Skeletal muscle tissue (tissue), 5 donors: ENCODE measurements at places on chromosomes 12 and 14. TPM values are rescaled to one million over a fixed set of nuclear protein-coding genes. Genes with fewer than 3 reads are reported as not detected.

Gene GPR68
- total RNA-seq = 0.52 TPM

Gene REP15
- 1.0 TPM for total RNA-seq

Gene SLC25A47
- 0.52 TPM for total RNA-seq

Gene SERPINA10
- total RNA-seq = not detected

Gene PLEK2
- total RNA-seq = 3.7 TPM

Gene ATG2B
- total RNA-seq = 21.4 TPM

Gene PTPRO
- 2.1 TPM for total RNA-seq

Gene TAS2R7
- not detected for total RNA-seq

Gene OTOGL
- total RNA-seq = 0.52 TPM

Gene MUCL1
- total RNA-seq = not detected

Gene PRH2
- total RNA-seq = not detected

Gene GPR137C
- total RNA-seq = 1.6 TPM

Gene FIGNL2
- total RNA-seq = 1.0 TPM

Gene KLRG1
- total RNA-seq = 3.7 TPM

Gene MIPOL1
- total RNA-seq = 16.7 TPM

Gene MANSC4
- total RNA-seq = not detected

Gene HOXC4
- 1.0 TPM for total RNA-seq

Gene KCNC2
- total RNA-seq = 0.52 TPM

Gene WIF1
- total RNA-seq = 1.0 TPM

Gene CDKN3
- total RNA-seq = 15.7 TPM

Gene PSEN1
- total RNA-seq = 35.0 TPM

Gene PROX2
- total RNA-seq = not detected
